ENCODE measurements at places on chromosomes 16 and 17.

- no peak for DNase-seq
Measured at GRCh38 chr16:72021043-72021442, 12.5 kb downstream of the DHODH start.

GRCh38 chr17:50153650-50154575, 3.4 kb upstream of the PPP1R9B start:
- no peak for DNase-seq

DNA sequence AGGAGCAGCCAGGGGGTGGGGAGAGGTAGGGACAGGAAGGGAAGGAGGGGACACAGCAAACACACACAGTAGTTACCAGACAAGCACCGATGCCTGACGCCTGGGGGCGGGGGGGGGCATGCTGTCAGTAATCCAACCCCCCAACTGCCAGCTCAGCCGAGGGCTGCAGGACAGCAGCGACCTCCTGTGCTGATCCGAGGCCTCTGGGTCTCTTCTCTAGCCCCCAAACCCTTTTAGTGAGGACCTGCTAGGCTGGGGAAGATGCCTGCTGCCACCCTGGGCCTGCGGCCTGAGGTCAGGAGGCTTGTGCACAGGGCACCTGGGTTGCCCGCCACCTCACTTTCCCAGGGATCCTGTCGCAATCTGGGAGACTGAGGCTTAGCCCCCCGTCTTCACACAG, 11.6 kb downstream of the FLOT2 start:
- DNase-seq = no peak

- DNase-seq = no peak
Measured at GRCh38 chr17:13490427-13490826, 111.3 kb downstream of the HS3ST3A1 start.

- DNase-seq = peak; percentile 64
Measured at GRCh38 chr17:62704381-62704971, 77.0 kb downstream of the MRC2 start.

DNA sequence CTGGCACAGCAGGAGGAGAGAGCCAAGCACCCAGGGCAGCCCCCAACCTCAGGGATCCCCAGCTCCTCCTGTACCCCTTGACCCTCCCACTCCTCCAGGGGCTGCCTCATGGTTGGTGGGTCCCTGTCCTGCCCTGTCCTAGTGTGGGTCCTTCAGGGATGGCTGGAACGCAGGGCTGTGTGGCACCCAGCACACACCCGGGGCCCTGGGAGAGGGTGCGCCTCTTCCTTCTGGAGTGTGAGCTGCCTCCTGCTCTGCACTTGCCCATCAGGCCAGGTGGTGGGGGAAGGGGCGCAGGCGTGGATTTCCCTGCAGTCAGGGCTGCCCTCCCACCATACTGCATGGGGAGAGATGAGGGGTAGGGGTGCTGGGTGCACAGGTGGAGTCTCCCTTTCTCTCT, 42.6 kb downstream of the SOCS1 start:
- no peak for DNase-seq

- DNase-seq = no peak
Measured at GRCh38 chr17:37131669-37132611, 183.2 kb downstream of the AATF start.

DNA sequence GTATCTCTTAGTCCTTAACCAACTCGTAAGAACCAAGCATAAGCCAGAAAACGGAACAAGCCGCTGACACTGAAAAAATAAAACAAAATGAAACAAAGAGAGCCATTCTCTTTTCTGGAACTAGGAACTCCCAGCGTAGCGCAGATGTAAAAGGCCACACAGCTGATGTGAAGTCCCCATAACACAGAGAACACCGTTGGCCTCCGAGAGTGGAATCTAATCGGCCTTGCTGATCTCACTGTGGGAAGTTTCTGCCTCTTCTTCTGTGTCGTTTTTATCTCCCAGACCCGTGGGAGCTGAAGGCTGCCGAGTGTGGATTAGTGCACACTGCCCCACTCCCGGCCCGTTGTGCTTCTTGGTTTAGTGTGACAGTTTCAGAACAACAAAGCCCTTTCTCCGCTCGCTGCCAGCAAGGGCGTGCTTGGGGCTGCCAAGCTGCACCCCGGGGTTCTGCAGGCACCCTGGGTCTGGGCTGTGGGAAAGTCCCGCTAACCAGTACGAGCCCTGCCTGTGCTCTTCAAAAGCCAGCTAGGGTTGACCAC, 21.7 kb downstream of the TTYH2 start:
- DNase-seq = no peak

GRCh38 chr16:50668368-50669008, 12.6 kb downstream of the SNX20 start:
- no peak for DNase-seq

- no peak for DNase-seq
Measured at GRCh38 chr17:36048066-36048465, 16.0 kb upstream of the CCL18 start.
